Stimulated activated CD4-positive, alpha-beta T cell treated with anti-CD3 and anti-CD28 coated beads, Interleukin-2, amount 100 ng/mL, for 24 hours (primary cell): ENCODE measurements at places on chromosomes 2 and 18.

DNA sequence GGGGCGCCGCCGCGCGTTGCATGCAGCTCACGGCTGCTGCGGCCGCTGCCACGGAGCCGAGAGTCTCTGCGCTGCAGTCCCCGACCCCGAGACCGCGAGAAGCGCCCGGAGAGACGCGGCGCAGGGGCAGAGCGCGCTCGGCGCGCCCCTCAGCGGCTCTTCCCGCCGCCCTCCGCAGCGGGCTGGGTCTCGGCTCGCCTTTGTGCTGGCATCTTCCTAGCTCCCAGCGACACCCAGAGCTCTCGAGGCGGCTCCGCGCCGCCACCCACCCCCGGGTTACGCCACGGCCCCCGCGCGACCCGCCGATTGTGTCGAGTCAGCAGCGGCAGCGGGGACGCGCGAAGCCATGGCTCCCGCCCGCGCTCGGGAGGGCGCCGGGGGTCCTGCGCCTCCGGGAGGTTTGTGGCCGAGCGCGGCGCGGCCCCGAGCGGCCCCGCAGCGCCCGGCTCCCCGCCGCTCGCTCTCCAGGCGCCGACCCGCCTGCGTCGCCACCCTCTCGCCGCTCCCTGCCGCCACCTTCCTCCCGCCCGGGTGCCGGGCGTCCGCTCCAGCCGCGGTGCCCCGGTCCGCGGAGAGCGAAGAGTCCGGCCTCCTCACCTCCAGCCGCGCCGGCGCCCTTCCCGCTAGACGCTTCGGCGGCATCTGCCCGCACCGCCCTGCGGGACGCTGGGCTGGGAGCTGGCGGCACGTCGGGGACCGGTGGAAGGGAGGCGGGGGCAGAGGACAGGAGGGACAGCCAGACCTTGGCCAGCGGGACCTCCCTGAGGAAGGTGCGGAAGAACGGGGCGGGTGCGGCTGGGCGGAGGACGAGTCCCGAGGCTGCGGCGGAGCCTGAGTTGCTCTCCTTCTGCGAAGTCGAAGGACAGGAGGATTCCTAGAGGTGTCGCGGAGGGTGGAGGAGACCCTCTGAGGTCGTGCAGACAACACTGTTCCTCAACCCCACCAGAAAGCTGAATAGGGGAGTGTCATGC is 46.3 kb upstream of the CCDC150 start:
- no peak for DNase-seq

DNA sequence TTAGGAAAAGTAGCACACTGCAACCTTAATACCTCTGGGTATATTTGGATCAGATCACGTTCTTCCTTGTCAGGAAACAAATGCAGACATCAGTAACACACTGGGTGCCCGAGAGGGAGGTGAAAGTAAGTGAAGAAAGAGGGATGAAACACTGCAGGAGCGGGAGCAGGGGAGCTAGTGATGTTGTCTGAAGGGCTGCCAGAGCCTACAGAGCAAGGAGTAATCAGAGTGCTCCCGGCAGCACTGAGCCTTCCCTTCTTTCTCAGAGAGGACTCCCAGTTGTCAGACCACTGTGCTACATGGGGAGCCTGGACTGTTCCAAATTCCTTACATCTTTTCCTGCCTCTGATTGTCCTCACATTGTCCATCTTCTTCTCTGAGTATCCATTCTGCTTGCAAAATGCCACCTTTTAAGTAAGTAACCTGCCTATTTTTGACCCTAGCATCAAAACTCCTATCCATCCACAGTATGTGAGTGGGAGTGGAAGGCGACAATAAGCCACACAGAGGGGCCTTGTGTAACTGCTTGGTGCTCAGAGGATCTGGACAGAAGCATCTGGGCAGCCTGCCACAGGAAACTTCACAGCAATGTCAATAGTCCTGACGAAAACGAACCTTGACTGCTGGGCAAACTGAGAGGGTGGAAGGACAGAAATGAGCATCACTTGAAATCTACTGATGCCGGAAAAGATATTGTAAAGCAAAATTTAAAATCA is 10.8 kb upstream of the NAB1 start:
- DNase-seq, result no peak

GRCh38 chr2:241412144-241412543 is 56.1 kb downstream of the FARP2 start:
- DNase-seq, result no peak

GRCh38 chr2:495745-496275 is 181.4 kb downstream of the TMEM18 start:
- DNase-seq, result no peak

DNA sequence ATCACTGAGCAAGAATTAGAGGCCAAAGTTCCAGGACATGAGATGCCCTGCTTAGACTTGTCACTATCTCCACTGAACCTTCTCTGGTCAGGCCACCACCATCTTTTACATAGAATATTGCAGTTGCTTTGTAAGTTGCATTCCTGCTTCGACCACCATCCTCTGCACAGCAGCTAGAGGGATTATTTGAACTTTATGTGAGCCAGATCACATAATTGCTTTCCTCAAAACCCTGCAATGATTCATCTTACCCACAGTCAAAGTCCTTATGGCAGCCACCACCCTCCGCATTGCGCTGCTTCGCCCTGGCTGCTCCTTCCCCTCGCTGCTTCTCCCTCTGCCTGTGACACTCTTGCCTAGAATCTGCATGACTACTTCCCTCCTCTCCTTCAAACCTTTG is 111.3 kb downstream of the EML6 start:
- DNase-seq, result no peak

- no peak for DNase-seq
These were observed 232.5 kb upstream of the FN1 start for GRCh38 chr2:215668378-215668775.

DNA sequence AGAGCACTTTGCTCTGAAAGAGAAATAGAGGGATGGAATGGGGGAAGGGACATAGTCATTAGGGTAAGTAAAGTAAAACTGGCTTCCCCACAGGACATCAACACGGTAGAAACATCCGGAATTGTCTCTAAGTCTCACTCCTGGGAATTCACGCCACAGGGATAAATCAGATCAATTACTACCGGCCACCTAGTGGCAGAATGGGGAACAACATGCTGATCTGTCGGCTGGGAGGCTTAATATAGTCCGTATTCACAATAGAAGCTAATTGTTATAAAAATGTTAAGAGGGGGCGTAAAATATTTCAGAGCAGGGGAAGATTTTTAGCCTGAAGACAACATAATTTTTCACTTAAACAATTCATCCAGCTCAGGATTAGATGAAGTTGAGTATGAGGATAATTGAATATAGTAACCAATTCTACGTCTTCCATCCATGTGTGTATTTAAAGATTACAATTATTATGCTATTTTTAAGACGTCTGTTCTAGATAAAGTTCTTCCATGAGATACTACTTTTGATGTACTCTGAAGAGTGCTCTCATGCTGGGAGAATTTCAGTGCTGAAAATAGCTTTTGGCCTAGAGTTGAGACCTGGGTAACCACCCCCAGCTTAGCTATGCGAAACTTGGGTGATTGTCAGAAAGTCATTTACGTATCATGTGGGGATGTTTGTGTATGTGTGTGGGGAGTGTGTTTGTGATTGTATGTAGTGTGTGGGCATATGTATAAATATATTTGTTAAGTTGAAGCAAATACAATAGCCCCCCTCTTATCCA is 65.7 kb downstream of the LRRTM1 start:
- DNase-seq, result peak; percentile 20

GRCh38 chr2:15599994-15600393 is 8.3 kb downstream of the DDX1 start:
- no peak for DNase-seq

DNA sequence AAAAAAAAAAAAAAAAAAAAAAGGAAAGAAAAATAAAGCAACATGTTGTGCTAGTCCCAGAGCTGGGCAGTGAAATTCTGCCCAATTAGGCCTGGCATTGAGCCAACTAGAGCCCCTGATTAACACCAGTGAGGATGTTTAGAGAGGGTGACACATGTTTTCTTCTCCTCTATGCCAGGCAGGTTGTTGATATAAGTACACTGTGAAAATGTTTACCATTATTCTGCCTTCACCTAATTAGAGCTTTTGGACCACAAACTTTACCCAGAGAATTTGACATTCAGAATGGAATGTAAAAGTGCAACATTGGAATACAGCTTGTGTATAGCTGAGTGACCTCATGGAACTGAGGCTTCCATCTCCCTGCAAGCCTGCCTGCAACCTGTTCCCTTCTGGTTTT is 95.9 kb upstream of the MSH2 start:
- no peak for DNase-seq

DNA sequence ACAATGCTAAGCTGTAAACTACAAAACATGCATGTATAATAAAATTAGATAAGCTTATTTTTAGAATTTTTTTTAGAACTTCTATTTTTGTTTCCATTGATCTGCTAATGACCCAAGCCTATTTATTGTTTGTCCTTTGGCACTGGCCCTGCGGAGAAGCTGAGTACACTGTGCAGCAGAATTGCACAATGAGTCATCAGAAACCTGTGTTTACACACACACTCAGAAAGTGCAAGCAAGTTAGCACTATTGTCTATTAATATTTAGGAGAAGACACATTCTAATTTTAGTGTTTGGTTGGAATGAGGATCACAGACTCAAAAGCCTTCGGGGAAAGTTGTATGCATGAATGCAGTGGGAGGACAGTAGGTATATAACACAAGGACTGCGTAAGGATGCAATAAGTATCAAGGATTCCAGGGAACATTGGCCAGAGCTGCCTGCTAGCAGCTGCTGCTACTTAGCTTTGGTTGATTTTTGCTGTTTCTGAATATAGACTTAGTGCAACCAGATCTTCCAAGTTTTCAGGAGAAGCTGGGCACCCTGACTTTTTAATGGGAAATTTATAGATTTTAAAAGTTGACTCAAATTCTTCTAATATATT is 128.2 kb downstream of the KCNH7 start:
- no peak for DNase-seq

- DNase-seq, result no peak
These were observed 57.5 kb downstream of the CXCR4 start for GRCh38 chr2:136060416-136060815.

GRCh38 chr18:3664563-3665178 is 214.7 kb downstream of the TGIF1 start:
- no peak for DNase-seq

DNA sequence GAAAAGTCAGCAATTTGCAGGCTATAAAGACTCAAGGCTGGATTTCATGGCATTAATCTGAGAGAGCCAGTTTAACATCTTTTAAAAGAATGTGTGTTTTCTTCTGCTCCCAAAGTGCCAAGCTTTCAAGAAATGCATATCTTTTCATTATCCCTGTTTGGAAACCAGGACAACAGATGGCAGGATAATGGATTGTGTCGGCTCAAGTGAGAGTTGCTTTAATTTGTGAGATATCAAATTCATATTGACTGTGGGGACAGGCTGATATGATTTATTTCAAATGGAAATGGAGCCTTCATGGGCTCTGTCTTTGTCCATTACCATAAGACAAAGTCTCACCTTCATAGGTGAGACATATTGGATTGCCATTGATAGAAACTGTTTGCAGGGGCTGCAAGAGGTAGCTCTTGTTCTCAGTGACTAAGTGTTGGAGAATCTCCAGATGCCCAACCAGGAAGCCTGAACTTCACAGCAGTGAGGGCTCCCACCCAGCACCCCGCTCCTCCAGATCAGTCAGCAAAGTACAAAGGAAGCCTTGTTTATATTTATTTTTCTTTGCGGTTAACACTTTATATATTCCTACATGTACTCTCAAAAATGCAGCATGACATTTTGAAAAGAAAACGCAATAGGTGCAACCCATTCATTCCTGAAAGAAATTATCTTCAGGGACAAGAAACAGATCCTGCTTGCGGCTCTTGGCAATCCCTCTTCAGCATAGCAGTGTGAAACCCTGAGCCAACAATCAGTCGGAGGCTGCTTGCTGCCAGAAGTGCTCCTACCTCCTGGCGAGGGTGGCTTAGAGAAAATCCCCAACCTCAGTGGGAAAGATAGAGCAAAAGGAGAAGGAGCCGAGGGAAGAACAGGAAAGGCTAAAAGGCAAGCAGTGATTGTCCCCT is 65.8 kb upstream of the ATL2 start:
- no peak for DNase-seq

GRCh38 chr2:133360190-133360589 is 208.1 kb downstream of the NCKAP5 start:
- no peak for DNase-seq

GRCh38 chr2:48253301-48253700 is 276.7 kb upstream of the STON1 start:
- no peak for DNase-seq

DNA sequence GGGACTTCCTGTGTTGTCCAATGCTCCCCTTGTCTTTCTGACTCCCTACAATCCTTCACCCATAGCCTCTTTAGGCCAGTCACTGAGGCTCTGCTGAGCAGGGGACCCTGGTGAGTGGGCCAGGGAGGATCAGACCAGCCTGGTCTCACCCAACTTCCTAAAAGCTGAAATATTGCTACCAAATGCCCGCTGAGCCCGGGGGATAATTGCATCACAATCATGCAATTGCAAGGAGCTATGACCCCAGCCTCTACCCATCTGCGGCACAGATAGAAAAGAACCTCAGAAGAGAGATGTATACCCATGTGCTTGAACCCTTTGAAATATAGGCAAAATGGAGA is 3.7 kb upstream of the SP100 start:
- DNase-seq, result no peak

- no peak for DNase-seq
These were observed 100.2 kb downstream of the PID1 start for GRCh38 chr2:229170916-229171315.

DNA sequence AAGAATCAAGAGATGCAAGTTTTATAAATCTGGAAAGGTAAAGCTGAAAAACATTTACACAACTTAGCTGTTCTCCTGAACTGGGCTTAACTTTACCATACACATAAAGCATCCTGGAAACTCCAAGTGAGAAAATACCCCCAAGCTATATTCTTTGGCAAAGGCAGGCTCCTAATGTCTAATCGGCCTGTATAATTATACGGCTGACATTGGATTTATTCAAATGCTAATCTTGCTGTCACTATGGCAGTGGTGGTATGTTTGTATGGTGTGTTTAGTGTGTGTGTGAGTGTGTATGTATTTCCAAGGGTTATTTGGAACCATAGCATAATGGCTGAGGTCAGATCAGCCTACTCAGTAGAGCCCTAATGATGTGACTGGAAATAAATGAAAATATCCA is 1031.8 kb upstream of the ZEB2 start:
- no peak for DNase-seq

- DNase-seq, result no peak
These were observed 29.4 kb upstream of the ZNF516 start for GRCh38 chr18:76524477-76524876.

GRCh38 chr2:189933911-189934399 is 128.6 kb downstream of the MSTN start:
- no peak for DNase-seq

GRCh38 chr2:16666449-16666801 is 791 bp upstream of the CYRIA start:
- no peak for DNase-seq

DNA sequence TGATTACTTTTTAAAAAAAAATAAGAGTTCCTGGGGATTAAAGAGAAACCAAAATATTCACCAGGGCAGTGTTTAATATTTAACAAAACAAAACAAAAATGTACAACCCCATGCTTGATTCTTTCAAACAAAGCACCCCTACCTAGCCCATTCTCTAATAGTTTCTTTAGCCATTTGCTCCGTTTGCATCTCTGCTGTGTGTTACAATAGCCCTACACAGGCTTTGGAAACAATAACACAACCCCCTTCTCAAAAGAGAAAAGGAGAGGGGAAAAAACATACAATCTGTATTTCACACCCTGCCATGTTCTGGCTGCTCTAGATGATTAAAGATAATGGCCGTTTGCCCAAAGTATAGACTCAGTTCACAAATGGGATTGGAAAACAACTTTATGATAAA is 302.9 kb downstream of the CPS1 start:
- DNase-seq, result no peak
